ENCODE measurements at places on chromosomes 13 and 19. TPM values are rescaled to one million over a fixed set of nuclear protein-coding genes. Genes with fewer than 3 reads are reported as not detected.

The CEACAM16 gene
- polyA plus RNA-seq = not detected

The FKRP gene
- polyA plus RNA-seq = 12.6 TPM

The TEX101 gene
- not detected for polyA plus RNA-seq

The INSL3 gene
- not detected for polyA plus RNA-seq

The ZNF534 gene
- polyA plus RNA-seq = 0.04 TPM

The HSD17B14 gene
- polyA plus RNA-seq = 2.3 TPM

The ZNF135 gene
- 6.6 TPM for polyA plus RNA-seq

GRCh38 chr13:51191743-51192142 lies 30.5 kb upstream of the FAM124A start:
- DNase-seq = no peak

GRCh38 chr13:107190065-107190464 lies 622.1 kb upstream of the ARGLU1 start:
- no peak for DNase-seq

GRCh38 chr13:39588384-39588783 lies 14.6 kb downstream of the LHFPL6 start:
- no peak for DNase-seq
